ENCODE measurements at places on chromosomes 13 and 19. TPM values are rescaled to one million over a fixed set of nuclear protein-coding genes. Genes with fewer than 3 reads are reported as not detected.

DNA sequence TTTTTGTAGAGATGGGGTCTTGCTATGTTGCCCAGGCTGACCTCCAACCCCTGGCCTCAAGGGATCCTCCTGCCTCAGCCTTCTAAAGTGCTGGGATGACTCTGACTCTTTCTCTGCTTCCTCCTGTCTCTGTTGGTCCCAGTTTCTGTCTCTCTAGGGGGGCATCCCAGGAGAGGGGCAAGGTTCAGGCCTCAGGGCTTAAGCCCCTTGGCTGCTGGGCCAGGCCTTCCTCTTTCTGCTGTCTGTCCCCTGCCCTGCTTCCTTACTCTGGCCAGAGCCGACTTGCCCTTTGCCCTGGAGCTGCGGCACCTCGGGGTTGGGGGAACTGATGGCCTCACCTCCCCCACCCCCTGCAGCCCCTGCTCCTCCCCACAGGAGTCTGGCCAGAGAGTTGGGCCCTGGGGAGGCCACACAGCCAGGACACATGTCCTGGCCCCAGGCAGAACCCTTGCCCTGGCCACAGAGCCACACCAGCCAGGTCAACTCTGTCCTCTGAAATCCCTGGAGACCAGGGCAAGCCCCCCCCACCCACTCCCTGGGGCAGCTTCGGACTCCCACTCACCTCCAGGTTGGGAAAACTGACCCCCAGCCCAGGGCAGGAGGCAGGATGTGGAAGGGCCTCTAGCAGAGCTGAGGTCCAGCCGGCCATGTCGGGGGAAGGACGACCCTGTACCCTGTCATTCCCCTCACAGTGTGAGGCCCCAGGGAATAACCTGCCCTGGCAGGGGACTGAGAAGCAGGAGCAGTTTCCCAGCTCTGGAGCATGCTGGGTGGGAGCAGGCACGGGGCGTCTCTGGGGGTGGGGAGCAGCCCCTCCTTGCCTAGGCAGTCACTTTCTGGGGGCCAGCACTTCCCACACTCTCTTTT is 23.7 kb downstream of the CEBPA start:
- DNase-seq, result no peak

- DNase-seq, result peak; percentile 61
Observed at GRCh38 chr19:3849092-3849491, 19.7 kb downstream of the ZFR2 start.

- no peak for DNase-seq
Observed at GRCh38 chr13:73822668-73823592, 311.3 kb downstream of the KLF12 start.

DNA sequence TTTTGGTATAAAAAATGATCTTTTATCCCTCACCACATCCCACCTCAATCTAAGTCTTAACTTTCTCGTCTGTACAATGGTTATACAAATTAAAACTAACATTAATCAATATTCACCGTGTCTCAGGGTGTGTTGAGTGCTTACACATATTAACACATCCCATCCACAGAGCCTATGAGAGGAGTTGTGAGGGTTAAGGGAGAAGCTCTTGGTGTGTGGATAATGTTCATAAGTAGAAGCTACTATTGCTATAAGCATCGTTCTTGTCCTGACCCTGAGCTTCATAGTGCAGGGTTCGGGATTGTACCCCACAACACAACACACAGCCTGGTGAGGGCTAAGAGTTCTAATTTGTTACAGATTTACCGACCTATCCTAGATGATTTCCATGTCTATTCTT is 2.5 kb downstream of the FPR3 start:
- no peak for DNase-seq

GRCh38 chr19:52520013-52520412 is 7.5 kb upstream of the ZNF808 start:
- DNase-seq, result no peak

DNA sequence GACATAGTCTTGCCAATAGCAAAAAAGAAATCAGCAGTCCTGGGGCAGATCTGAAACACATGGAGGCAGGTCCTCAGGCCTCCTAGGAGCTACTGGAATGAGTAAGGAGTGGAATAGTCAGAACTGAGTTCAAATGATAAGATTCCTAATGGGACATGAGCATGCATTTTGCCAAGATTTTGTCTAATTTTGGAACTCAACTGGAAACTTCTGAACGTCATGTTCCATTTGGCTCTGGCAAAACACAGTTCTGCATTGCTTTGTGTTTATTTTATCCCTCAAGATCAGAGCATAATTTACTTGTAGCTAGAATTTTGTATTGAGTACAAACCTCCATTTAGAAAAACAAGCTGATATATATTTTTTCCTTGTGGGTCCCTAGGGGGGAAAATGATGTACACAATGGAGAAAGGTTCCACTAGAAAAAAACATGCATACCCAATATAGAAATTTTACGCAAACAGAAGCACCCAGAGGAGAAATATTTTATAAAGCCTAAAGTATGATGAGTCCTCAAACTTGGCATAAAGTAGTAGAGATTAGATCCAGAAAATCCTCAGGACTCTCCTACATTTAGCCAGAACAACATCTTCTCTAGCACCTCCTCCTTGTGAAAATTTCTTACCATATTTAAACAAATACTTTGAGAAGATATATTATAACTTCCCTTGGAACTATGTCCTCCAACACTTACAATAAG is 149.0 kb upstream of the SERP2 start:
- no peak for DNase-seq

DAND5 gene
- total RNA-seq, result not detected

- DNase-seq, result peak; percentile 43
Observed at GRCh38 chr19:46147791-46148288, at the start of gene IGFL2. Gene IGFL2 (plus strand): TSS chr19:46148238. CDS start chr19:46148279, 41 bp downstream.

LILRB4 gene
- total RNA-seq, result not detected

DNA sequence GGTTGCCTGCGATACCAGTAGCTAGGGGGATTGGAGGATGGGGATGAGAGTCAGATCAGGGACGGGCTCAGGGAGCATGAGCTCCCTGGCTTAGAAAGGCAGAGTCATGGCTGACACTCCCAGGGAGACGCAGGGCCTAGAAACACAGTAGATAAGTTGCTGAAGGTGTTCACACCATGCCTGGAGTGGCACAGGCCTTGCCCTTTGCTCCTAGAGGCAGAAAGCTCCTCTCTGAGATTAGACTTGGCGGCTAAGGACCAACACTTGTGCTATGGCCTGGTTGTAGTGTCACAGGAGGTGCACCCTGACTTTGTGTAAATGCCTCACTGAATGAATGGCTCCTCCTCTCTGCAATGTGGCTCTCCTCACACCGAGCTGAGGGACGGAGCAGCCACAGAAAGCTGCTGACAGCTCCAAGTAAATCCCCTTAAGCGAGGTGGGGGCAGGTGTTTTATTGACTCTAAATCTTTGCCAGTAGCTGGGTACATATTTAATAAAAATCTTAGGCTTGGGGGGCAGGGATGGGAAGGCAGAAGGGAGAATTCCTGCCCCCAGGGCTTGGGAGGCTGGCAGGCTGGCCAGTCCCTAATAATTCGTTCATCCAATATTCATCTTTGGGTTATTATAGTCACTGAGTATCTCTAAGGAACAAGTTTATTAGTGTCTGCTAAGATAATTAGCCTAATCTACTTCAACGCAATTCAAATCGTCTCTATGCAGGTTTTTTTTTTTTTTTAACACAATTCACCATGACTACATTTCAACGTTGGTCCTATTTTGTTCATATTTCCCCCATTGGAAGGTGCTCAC is 54.9 kb downstream of the SIAH3 start:
- no peak for DNase-seq

DNA sequence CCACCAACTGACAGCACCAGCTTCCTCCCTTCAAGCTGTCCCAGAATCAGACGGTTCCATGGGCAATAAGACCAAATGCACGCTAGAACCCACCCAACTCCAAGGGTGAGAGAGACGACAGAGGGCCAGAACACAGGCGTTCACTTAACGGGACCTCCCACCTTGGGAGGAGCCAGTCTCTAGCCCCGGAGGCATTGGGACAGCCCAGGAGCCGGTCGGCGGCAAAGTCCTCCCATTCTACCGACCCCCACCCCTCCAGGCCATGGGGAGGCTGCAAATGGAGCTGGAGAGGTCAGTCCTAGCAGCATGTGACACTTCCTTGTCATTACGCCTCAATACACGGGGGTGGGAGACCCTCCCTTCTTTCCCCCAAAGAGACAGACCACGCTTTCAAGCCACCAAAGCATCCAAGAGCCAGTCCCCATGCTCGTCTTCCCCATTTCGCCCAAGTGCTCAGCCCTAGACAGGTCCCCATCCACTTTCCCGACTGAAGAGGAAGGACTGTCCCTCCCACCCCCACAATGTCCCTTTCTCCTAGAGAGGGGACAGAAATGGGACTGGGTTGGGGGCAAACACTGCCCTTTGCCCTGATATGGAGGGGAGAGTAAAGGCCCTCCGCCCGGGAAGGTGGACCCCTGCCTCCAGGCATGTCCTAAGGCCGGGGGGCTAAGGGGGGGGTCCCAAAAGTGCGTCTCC is 964 bp downstream of the KHSRP start:
- peak; percentile 55 for DNase-seq

DNA sequence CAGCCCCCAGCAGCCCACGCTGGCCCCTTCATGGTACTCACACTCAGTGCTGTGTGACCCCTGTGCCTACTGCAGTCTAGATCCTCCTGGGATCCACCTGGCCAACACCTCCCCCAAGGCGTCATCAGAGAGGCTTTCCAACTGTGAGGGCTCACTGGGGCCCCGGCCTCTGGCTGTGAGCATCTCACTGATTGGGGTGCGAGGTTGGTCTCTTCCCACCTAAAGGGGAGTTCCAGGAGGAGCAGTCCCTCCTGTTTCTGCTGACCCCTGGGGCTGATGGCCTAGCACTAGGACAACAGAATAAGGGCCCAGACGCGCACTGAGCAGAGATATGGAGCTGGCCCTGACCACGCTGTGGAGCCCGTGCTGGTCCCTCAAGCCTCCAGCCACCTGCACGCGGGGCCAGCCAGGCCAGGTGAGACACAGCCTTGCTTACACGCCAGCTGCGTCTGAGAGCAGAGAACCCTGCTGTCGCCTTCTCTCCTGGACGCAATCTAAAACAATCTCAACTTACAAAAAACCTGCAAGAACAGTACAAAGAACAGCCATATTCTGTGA is 32.2 kb downstream of the ELL start:
- DNase-seq, result no peak

VSTM1 gene
- total RNA-seq, result not detected

DNA sequence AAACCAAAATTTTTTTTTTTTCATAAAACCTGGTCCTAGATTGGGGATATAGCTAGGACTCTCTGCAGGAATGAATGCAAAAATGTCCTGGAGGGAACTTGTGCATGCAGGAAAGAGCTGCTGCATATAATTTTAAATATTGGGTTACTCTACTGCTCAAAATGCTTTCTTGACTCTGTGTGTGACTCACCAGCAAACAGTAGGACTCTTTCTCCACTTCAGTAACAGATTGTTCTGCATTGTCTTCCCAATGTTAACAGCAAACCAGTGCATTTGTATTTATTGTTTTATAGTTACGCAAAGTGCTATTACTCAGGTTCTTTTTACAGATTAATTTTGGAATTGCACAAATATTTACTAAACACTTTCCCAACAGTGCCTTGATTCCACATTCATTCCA is 163.7 kb upstream of the KL start:
- no peak for DNase-seq

GRCh38 chr13:23599083-23599925 is 29.1 kb downstream of the TNFRSF19 start:
- DNase-seq, result no peak

SLC25A41 gene
- total RNA-seq, result not detected

RXFP2 gene
- total RNA-seq, result not detected

DNA sequence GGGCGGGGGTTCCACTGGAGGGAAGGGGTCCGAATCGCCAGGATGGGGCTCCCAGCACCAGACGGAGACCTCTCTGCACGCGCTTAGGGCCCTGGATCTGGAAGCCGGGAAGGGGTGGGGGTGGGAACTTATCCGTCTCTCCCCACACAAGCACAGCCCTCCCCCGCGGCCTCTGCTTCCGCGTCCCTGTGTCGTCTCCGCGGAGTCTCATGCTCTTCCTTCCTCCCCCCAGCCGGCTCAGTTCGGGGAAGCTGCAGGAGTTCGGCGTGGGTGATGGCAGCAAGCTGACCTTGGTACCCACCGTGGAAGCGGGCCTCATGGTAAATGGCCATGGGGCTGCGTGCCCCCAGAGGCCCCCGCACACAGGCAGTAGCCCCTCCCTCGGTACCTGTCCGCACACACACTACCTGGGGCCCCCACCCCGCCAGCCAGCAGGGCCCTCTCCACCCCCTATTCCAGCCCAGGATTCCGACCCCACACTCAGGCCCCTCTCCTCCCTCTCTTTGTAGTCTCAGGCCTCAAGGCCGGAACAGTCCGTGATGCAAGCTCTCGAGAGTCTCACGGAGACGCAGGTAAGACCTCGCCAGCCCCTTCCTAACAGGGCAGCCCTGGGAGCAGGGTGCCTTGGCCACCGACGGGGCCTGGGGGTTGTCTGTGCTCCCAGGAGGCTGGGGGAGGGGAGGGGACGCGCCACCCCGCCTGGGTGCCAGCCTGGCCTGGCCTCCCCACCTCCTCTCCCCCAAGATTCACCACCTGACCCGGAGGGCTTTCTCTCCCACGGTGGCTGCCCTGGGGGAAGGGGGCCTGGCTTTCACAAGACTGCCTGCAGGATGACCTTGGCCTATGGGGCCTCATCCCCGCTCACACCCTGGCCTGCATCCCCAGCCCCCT is 3.2 kb downstream of the MIDN start:
- DNase-seq, result peak; percentile 82
